Ammon's horn (tissue), 1 donor: ENCODE measurements at places on chromosomes 4 and X.

GRCh38 chrX:120287513-120288112 is 23.6 kb downstream of the TMEM255A start:
- no peak for DNase-seq

- DNase-seq, result no peak
Measured at GRCh38 chrX:13697455-13697854, 8.5 kb downstream of the RAB9A start.

DNA sequence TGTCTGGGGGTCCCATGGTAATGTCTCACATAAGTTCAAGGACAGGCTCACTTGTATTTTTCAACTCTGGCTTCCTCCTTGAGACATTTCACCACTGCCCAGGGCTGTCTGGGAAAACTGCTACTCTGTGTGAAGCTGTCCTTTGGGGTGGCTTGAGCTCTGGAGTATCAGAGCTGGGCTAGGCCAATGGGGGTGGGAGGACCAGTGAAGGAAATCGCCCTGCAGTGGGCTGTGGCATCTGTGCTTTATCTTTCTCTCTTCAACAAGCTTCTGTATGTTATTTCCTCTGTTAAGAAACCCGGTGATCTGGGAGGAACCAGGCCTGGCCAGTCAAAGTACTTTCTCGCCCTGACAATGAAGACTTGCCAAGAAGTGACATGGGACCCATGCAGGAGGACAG is 87.4 kb downstream of the SMIM20 start:
- DNase-seq, result no peak

- DNase-seq, result no peak
Measured at GRCh38 chrX:76550016-76550415, 122.5 kb downstream of the MAGEE1 start.

GRCh38 chr4:132203618-132204017 is 945.5 kb upstream of the PCDH10 start:
- no peak for DNase-seq

DNA sequence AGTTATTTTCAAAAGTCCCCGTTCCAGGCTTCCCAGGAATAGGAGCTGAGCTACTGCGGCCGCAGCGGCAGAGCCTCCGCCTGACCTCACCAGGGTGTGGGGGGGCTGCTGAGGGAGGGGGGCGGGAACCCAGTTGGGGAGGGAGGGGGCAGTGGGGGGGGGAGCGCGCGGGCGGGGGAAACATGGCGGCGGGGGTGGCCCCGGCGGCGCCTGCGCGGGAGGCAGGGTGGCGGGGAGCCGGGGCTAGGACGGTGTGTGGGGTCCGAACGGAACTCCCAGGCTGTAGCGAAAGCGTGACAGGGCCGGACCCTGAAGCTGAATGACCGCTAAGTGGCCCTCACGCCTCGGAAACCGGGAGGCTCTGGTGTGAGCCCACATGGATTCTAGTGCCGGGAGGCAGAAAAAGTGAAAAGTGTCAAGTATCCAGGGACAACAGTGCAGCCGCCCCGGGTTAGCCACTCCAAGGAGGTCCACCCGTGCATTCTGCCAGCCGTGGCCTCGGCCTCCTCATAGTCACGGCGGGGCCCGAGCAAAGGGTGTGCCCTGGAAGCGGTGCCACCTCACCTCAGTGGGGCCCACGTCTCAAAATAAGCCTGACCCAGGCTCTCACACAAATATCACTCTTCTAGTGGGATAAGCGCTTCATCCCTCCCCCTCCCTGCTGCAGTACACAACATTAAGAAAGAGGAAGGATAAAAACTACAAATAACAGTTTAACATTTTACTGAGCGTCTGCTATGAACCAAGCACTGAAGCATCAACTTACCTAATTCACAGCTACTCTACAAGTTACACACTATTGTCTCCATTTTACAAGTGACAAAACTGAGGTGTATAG is at the start of gene KLHL13:
KLHL13 (minus strand) TSS at position 98 of the 838 bp plus-strand sequence. CDS start 88,337 bp downstream, outside the sequence.
- DNase-seq, result peak; percentile 33

DNA sequence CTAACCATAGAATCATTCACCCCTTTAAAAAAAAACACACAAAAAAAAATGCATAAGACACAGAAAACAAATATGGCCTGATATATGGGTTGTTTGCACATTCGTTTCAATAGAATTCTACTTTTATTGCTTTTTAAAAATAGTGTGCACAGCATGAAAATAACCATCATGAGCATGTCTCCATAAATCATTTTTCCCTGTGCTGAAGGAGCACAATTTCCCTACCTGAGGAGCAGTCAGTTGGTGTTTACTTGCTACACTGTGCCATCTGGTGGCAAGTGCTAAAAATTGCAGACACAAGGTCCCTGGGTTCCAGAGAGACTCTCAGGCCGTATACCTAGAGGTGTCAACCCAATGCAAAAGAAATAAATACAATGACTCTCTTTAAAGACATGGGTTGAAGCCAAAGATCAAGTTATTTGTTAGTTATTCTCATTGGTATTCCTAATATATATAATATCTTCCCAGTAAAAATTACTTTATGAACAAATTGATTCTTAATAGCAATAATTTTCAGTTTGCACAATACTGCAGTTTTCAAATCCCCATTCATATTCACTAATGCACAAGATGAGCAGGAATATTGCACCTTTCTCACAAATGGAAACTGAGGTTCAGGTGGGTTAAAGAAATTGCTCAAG is 551.4 kb downstream of the IQCM start:
- DNase-seq, result peak; percentile 17

DNA sequence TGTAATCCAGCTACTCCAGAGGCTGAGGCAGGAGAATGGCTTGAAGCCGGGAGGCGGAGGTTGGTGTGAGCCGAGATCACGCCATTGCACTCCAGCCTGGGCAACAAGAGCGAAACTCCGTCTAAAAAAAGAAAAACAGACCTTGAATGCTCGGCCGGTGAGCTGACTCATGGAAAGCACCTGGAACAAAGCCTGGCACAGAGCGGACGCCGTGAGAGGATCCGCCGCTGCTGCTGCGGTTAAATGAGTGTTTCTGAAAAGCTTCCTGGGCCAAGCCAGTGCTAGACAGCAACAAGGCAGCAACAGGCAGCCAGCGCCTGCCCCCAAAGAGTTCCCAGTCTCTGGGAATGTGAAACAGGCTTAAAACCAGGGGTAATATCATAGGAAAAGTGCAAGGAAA is 186.4 kb downstream of the AFAP1 start:
- no peak for DNase-seq

- no peak for DNase-seq
Measured at GRCh38 chr4:121428721-121429120, 47.9 kb upstream of the QRFPR start.

DNA sequence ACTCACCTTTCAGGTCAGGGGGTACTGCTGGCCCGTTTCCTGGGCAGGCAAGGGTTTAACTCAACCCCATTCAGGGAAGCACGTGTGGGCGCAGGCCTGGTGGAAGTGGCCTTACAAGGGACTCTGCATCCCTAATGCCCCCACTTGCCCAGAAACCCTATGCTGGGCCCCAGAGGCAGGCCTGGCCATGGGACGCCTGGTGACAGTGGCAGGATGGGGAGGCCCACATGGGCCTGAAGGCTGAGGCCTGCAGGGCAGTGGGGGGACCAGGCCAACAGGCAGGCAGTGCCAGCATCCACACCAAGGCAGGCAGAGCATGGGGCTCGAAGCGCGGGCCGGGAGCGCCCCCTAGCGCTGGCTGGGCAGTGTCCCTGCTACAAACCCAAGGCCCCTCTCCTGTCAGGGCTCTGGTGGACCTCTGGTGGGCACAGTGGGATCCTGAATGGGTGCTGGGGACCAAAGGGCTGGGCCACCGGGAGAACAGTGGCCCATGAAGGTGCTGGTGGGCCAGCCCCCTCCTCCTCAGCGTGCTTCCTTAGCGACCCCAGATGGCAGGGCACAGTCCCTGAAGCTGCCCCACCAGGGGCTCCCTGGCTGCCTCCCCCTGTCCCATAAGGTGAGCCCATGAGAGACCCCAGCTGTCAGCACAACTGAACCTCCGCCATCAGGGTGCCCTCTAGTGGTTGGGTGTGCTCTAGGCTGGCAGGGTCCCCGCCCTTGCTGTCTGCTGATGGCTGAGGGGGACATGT is 16.8 kb downstream of the FGFR3 start:
- DNase-seq, result peak; percentile 85

DNA sequence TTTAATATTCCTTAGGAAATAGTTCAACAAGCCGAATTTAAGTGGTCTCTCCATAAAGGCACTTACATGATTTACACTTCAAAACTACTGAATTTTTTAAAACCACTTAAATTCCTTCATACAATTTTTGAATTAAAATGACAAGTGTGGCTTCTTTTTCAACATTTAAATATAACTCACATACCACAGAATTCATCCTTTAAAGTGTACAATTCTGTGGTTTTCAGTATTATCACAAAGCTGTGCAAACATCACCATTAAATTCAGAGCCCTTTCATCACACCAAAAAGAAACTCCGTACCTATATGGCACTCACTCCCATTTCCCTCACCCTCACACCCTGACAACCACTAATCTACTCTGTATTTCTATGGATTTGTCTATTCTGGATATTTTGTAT is 200.9 kb upstream of the MAB21L2 start:
- DNase-seq, result no peak

GRCh38 chrX:26952213-26952612 is 510.9 kb downstream of the PPP4R3C start:
- no peak for DNase-seq

DNA sequence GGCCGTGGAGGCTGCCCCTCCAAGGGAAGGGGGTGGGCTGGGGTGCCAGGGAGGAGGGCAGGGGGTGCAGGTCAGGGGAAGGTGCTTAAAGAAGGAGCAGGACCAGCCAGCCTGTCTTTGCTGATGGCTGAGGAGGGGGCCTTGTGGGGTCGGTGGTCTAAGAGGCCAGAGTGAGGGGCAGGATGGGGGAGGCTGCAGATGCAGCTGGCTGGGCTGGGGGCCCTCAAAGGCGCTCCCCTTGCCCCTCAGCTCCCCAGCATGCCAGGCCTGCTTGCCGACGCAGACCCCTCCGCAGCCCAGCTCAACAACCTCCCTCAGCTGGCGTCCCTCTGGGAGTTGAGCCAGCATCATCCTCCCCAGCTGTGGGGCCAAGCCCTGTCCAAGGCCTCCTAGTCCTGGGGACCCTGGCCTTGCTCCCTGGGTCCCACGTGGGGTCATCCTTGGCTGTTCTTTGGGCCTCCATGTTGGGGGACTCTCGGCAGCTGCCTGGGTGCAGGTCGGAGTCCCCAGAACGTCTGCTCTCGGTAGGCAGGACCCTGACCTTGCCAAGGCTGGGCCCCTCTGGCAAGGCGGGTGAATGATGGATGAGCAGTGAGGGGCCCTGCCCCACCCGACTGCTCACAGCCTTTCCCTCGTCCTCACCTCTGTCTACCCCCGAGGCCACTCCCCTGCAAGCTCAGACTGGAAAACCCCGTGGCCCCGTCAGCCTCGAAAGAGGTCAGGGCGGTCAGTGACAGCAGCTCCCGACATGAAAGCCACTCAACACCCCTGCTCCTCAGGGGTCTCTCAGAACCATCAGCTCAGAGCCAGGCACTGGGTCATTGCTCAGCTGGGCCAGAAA is 119.4 kb downstream of the FAM53A start:
- no peak for DNase-seq

GRCh38 chrX:3514996-3515395 is 168.5 kb upstream of the MXRA5 start:
- no peak for DNase-seq

DNA sequence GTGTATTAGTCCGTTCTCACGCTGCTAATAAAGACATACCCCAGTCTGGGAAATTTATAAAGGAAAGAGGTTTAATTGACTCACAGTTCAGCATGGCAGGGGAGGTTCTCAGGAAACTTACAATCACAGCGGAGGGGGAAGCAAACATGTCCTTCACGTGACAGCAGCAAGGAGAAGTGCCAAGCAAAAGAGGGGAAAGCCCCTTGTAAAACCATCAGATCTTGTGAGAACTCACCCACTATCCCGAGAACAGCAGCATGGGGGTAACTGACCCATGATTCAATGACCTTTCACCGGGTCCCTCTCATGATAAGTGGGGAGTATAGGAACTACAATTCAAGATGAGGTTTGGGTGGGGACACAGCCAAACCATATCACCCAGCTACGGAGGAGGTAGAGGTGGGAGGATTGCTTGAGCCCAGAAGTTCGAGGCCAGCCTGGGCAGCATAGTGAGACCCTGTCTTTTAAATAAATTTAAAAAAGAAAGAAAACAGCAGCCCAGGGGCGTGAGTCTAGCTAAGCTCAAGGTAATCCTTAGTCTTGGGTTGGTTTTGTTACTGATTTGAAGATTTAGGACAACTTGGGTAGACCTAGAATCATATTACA is 46.4 kb upstream of the TMEM131L start:
- DNase-seq, result no peak

DNA sequence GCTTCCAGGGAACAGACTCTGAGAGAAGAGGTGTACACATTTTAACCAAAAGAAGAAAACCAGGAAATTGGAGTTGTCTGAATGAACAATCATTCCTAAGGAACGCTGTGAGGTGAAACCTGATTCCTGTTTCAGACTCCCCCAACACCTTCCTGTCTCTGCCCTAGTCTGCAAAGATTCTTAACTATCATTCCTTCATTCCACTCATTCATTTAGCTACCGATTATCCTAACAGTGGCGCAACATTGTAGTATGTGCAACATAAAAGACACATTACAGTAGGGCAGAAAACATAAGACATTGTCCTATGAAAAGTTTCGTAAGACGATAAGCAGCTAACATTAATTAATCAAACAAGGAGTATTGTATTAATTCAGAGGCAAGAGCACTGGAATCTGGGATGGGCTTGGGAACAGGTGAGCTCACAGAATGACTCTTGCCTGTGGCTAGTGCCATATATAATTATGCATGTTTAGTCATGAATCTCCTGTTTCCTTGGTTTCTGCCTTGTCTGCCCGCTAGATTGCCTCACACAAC is 23.8 kb upstream of the ADH7 start:
- DNase-seq, result no peak

GRCh38 chr4:118225511-118225910 is 127.3 kb downstream of the PRSS12 start:
- DNase-seq, result no peak

- no peak for DNase-seq
Measured at GRCh38 chr4:76563454-76564122, 128.6 kb downstream of the SHROOM3 start.

DNA sequence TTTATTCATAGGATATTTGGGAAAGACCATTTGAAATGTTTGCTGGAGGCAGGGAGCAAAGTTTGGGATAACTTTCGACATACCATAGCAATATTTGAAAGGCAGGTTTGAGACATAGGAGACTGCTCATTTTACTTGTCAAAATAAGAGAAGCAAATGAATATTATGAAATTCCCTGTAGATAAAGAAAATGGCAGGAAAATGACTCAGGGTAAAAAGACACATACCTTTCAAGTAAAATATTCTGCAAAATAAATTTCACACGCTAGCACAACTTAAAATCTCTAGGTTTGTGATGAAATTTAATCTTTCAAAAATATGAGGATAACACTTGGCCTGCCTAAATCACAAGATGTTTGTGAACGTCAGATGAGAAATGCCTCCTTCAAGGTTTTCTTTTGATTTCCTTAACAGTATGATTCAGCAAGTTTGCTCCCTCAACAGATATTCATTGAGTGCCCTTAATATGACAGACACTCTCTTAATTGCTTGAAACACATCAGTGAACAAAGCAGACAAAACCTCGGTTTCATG is 6.6 kb downstream of the TMEM156 start:
- DNase-seq, result no peak

DNA sequence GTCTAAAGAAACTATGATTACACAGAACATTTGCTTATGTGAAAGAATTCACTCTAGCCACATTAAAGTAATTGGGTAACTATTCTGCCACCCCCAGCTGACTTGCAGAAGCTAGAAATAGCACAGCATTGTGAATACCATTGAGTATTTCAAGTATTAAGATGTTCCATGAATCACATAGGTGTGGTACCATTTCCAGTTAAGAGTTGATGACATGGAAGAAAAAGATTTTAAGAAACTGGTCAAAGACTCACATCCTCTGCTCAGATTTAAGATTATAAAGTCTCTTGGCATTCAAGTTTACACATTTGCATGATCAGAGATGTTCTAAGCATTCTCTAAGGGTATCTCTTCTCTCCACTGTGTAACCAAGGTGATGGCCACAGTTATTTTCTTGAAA is 287.5 kb downstream of the CAMK2D start:
- no peak for DNase-seq
